ENCODE measurements at places on chromosomes 2 and 18. TPM values are rescaled to one million over a fixed set of nuclear protein-coding genes. Genes with fewer than 3 reads are reported as not detected.

KLHL41 gene
- 3.2 TPM for total RNA-seq

DNA sequence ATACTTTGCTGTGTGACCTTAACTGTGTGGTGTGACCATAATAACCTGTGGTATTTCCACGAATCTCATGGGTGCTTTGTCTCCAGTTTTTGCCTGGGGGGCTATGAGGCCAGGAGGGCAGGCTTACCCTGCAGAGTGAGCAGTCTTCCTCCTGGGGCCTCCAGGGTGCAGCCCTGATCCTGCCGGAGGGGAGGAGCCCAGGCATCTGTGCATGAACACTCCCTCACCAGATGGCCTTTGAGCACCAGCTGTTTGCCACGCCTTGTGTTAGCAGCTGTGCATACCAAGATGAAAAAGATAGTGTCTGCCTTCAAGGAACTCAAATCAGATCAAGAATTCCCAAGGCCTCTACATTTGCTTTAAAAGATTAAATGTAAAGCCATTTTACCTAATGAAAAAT, 75.0 kb upstream of the RBM44 start:
- H3K27ac ChIP-seq = peak overlapping the region; percentile 97
- H3K4me1 ChIP-seq = peaks cover 57% of the 10 kb centered on the region
- H3K4me3 ChIP-seq = no peak overlapping the region
- DNase-seq = peak; percentile 72
- no peaks in the 10 kb centered on the region for H3K36me3 ChIP-seq

GRCh38 chr2:38549071-38549704, 53.5 kb downstream of the HNRNPLL start:
- H3K27me3 ChIP-seq = no peaks in the 10 kb centered on the region
- no peak overlapping the region for H3K27ac ChIP-seq
- no peak overlapping the region for H3K4me3 ChIP-seq
- H3K36me3 ChIP-seq = no peaks in the 10 kb centered on the region
- DNase-seq = no peak
- H3K4me1 ChIP-seq = no peaks in the 10 kb centered on the region

ALPP gene
- not detected for total RNA-seq

All from sigmoid colon (tissue), 7 donors.